ENCODE measurements at places on chromosomes 12 and 14.

GRCh38 chr12:7344833-7345606 lies 41.1 kb downstream of the ACSM4 start:
- no peak for DNase-seq

GRCh38 chr14:59638885-59639284 lies 62.3 kb upstream of the CCDC175 start:
- no peak for DNase-seq

DNA sequence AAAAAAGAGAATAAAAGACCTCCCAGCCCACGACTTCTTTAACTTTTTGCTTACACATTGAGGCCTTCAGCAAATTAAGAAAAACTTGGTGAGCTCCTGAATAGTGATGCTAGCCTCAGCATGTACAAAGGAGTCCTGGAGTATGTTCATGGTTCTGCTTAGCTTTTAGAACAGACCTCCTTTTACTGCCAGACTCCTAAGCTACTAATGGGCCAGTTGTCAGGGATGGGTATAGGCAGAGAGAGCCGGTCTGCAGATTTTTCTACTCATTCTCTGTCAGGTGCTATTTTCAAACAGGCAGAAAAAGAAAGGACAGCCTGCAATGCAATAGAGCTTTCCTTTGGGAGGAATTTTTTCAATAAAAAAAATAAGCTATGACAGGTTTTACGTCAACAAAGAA lies 81.9 kb upstream of the REP15 start:
- DNase-seq = no peak

- DNase-seq = no peak
Measured at GRCh38 chr12:50110762-50111351, 1.2 kb upstream of the COX14 start.

DNA sequence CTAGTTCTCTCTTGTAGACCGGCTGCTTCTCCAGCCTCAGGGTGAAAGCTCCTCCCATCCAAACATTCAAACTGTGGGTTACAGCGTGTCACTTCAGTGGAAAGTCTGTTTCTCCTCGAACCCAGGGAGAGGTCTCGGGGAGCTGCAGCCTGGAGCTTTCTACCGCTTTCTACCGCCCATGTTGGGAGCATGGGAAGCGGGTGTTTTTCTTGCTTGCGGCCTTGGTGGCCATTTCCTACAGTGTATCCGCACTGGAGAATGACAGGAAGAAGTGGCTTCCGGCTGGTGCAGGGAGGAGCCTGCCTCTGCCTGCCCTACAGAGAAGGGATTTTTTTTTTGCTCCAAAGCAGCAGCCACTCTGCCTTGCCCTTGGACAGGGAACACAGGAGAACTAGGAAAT lies 21.2 kb downstream of the ZFP36L1 start:
- no peak for DNase-seq

GRCh38 chr12:131647667-131648066 lies 63.2 kb upstream of the SFSWAP start:
- DNase-seq = no peak

DNA sequence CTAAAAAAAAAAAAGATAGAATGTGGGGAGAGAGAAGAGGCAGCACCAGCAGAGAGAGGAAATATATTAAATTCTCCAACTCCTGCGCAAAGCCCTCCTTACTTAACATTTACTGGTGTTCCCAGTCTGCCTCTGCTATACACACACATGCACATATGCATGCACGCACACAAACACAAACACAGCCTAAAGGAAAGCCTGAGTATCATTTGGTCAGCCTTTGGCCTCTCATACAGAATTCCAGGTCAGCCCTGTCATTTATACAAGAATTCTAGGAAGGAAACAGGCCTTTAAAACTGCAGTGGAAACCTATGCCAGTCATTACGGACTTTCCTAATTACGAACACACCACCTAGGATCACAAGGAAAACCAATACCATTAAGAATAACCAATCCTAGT lies 269.4 kb downstream of the ITPR2 start:
- no peak for DNase-seq

DNA sequence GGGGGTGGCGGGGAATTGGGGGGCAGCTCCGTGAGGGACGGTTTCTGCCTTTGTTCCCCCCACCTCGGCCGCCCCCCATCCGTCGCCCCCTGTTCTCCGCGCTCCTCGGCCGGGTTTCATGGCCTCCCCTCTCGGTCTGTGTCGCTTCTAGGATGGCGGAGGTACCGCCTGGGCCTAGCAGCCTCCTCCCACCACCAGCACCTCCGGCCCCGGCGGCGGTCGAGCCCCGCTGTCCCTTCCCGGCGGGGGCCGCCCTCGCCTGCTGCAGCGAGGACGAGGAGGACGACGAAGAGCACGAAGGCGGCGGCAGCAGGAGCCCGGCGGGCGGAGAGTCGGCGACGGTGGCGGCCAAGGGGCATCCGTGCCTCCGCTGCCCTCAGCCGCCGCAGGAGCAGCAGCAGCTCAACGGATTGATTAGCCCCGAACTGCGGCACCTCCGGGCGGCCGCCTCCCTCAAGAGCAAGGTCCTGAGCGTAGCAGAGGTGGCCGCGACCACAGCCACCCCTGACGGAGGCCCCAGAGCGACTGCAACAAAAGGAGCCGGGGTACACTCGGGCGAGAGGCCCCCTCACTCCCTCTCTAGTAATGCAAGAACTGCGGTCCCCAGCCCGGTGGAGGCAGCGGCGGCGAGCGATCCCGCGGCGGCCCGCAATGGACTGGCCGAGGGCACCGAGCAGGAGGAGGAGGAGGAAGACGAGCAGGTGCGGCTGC lies 575 bp downstream of the NAA30 start:
- no peak for DNase-seq

- no peak for DNase-seq
Measured at GRCh38 chr14:29895591-29896083, 32.0 kb downstream of the PRKD1 start.

DNA sequence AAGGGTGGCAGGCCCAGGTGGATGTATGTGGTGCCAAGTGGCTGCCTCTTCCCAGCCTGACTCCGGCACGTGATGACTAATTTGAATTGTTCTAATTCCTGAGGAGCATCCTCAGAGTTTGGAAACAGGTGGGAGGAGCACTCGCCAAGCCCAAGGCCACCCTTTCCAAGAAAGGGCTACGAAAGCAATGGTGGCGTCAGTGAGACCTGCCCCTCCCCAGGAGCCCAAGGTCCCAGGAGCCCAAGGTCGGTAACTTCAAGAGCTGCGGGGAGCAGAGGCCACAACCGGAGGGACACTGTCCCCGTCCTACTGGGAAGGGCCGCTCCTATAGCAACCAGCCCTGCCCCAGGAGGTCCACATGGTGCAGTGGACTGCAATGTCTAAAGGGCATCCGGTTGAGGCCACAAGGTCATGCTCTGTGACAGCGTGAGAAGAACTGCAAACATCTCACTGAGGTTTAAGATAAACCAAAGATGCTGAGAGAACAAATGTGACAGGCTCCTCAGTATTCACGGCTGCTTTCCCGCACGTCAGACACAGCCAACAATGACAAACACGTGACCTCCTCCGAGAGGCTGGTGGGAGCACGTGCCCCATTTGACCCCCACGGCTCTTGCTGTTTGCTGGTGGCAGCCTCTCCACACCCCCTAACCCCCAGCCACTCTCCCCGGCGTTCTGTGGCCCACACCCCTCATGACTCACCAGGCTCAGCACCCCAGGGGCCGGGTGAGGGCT lies 79.6 kb downstream of the ITPK1 start:
- DNase-seq = no peak
